Right ventricle myocardium superior (tissue), 1 donor: ENCODE measurements at places on chromosomes 4 and X.

DNA sequence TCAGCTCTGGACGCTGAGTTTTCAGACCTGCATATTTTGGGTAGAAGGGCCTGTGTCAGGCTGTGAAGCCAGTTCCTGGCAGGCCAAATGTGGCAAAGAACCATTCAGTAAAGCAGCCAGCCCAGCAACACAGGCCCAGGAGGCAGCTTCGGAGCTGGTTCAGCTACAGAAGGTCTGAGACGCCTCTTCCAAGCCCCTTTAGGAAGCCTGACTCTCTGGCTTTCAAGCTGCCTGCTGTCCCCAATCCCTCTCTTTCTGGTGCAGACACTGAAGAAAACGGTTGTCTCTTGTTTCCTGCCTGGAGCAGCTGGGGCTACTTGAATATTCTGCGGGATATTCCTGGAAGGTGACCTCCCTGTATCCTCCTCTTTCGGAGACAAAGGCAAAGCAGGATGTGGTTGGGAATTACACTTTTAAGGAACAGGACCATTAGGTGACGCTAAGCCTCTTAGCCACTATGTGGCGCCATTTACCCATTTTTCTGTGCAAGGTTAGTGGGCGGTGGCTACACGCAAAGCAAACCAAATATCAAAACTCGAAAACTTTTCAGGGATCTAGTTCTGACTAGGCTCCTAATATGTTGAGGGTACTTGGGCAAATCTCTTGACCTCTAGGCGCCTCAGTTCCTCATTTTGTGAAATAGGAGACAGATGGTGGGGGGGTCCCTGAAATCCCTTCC, 47.2 kb upstream of the LAS1L start:
- peak; percentile 37 for DNase-seq

DNA sequence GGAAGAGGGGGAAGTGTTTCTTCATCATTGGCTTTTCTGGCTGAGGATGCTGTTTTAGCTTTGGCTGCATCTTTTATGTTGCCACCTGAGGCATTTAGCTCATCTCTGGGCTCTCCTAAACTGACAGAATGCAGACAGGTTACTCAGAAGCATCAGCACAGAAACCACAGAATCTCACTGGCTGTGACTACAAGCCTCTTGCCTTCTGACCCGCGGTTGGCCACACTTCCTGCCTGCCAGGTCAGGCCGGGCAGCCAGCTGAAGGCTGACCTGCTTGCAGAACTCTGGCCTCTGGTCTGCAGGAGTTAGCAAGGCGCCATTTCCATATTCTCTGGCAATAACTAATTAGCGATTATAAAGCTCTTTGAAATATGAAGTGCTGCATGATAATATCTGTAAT, 366.5 kb downstream of the MID1IP1 start:
- DNase-seq, result no peak

DNA sequence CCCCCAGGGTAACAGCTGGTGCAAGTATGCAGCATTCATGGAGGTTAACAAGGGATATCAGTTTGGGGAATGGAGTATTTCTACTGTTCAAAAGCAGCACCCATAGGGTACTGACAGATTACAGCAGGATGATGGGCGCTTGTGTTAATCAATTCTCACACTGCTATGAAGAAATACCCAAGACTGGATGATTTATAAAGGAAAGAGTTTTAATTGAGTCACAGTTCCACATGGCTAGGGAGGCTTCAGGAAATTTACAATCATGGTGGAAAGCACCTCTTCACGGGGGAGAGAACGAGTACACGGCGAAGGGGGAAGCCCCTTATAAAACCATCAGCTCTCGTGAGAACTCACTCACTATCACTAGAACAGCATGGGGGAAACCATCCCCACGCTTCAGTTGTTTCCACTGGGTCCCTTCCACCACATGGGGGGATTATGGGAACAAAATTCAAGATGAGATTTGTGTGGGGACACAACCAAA, 64.1 kb downstream of the TNIP2 start:
- no peak for DNase-seq

GRCh38 chr4:3660086-3660927, 105.9 kb upstream of the ADRA2C start:
- DNase-seq, result no peak

GRCh38 chrX:22534643-22535042, 261.9 kb downstream of the CBLL2 start:
- no peak for DNase-seq
